ENCODE measurements at places on chromosomes 2 and 18.

DNA sequence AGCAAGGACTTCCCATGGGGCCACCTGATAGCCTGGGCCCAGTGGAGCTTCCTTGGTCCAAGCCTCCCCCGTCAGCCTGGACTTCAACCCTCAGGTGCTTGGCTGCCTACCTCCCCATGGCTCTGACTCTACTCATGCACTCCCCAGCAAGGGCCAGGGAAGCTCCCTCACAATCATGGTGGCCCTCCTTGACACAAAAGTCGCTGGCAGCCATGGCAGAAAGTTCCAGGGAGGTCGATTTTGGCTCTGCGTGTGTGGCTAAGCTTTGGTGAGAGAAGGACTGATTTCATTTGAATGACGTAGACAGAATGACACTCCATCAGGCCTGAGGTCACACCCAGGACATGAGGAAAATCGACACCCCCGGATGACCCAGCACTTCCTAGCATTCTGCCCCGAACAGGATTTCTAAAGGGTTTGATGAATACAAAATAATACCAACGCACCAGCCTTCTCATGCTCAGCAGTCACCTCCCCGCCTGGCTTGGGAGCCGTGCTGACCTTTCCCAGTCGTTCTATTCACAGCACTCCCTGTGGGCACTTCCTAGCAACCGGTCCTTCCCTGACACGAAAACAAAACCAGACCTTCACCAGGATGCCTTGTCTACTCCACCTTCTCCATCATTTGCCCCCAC lies 52.7 kb downstream of the LBH start:
- no peak for DNase-seq

DNA sequence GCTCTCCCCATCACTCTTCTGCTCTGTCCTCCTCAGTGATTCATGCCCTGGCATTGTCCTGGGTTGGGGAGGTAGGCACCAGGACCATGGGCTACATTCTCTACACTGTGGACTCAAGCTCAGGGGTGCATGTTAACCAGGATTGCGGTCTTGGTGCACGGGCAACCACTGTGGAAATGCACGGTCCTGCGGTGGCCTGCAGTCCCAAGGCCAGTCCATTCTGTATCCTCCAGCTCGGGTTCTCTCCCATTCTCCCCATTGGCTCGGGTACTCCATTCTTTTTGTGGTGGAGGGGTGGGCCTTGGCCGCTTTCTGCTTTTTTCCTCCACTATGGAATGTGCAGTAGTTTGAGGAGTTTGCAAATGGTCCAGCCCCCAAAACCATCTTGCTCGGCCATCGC lies 215.0 kb upstream of the MYT1L start:
- DNase-seq, result no peak

DNA sequence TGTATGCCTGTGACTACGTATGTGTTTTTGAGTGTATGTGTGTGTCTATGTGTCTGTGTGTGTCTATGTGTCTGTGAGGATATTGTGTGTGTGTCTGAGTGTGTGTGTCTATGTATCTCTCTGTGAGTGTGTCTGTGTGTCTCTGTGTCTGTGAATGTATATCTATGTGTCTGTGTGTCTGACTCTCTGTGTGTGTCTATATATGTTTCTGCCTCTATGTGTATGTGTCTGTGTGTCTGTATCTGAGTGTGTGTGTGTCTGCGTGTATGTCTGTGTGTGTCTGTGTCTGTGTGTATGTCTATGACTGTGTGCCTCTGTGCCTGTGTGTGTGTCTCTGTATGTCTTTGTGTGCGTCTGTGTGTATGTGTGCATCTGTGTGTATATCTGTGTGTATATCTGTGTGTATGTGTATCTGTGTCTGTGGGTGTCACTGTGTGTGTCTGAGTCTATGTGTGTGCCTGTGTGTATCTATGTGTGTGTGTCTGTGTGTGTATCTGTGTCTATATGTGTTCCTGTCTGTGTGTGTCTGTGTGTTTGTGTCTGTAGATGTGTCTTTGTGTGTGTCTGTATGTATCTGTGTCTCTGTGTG lies 172.7 kb downstream of the MYCN start:
- DNase-seq, result no peak

- DNase-seq, result no peak
Observed at GRCh38 chr2:27233341-27233740, 16.2 kb downstream of the CAD start.

- DNase-seq, result no peak
Observed at GRCh38 chr2:111919365-111919764, 21.0 kb downstream of the MERTK start.

All from osteocyte (in vitro differentiated cells).